Natural killer cell (primary cell): ENCODE measurements at places on chromosomes 16 and 17.

GRCh38 chr17:60396412-60396811, 4.5 kb upstream of the USP32 start:
- no peak for DNase-seq

DNA sequence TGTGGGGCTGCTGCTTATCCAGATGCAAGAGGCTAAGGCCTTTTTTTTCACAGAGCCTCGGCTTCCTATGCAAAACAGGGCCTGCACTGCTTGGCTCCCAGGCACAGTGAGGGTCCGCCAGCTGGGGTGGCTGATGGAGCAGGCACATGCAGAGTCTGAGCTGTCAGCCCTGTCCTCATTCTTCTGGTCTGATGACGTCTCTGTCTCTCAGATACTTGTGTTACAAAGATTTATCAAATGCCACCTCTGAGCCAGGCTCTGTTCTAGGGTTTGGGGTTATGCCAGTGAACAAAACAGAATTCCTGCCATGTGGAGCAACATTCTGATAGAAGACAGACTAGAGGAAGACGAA, 4.8 kb downstream of the RNF40 start:
- no peak for DNase-seq

DNA sequence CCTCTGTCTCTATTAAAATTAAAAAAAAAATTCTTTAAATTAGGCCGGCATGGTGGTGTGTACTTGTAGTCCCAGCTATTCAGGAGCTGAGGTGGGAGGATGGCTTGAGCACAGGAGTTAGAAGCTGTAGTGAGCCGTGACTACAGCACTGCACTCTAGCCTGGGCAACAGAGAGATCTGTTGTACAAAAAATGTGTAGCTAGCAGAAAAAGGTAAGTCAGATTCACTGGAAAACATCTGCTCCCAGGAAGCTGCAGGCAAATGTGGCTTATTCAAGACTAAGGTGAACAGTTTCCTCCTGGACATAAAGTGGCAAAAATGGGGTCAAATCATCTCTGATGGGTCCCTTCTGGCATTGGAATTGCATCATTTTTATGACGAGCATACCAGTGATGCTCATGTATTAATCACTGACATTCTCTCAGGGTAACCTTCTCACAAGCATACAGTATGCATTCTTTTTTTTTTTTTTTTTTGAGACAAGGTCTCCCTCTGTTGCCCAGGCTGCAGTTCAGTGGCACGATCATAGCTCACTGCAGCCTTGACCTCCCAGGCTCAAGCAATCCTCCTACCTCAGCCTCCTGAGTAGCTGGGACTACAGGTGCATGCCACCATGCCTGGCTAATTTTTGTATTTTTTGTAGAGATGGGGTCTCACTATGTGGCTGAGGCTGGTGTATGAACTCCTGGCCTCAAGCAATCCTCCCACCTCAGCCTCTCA, 48.7 kb downstream of the CPPED1 start:
- DNase-seq, result no peak

GRCh38 chr17:72446525-72447250, 325.9 kb downstream of the SOX9 start:
- DNase-seq, result no peak

DNA sequence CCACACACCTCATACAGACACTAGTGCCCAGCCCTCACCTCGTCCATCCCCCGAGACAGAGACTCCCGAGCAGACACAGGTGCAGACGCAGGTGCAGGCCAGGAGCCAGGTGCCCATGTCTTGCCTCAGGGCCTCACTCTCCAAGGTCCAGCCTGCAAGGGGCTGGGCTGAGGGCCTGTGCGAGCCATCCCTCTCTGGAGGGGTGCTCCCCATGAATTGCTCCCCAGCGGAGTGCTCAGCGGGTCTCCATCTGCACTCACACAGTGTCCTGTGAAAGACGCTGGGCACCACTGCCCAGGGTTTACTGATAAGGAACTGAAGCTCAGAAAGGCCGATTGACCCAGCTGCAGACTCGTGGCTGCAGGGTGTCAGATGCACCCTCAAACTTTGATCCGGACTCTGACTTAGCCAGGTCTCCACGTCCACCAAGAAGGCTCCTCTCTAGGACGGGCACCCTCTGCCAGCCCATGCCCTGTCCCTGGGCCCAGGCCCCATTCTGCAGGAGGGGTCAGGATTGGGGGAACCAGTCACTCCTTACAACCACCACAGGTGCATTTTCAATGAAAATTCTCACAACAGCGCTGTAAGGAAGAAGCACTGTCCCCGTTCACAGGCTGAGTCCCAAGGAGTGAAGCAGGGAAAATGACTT, 16.9 kb downstream of the POLR3K start:
- DNase-seq, result no peak

DNA sequence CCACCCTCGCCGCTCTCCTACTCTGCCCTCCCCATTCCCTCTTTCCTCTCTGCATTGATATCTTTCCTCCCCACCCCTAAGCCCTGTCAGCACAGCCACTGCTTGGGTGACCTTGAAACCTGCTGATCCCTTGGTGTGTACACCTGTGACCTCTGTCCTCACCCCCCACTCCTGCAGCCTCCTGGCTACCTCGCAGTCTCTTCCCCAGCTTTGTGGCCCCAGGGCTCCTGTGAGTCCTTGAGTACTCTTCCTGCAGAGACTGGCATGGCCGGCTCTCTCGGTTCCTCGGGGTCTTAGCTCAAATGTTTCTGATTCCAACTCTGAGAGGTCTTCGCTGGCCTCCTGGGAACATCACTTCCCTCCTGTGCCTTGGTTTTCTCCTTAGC, 31.7 kb downstream of the ADCY7 start:
- no peak for DNase-seq

GRCh38 chr17:79989106-79989835, 46.4 kb downstream of the TBC1D16 start:
- no peak for DNase-seq

- no peak for DNase-seq
Observed at GRCh38 chr16:72467157-72467759, 295.3 kb upstream of the PMFBP1 start.

DNA sequence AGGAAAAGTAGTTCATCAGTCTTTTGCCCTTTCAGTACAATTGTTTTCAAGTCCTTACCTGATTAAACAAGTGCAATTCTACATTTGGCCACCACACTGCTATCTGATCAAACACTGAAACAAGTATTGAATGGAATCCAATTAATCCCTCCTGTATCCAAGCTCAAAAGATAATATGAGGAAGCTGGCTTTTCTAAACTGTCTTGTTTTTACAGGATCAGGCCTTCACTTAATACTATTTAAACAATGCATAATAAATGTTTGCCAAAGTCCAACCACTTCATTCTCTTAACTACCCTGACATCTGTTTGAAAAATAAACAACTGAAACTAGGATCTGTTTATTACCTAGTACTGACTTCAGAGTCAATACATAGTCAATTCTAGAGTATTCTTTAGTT, 131.6 kb downstream of the MRTFB start:
- no peak for DNase-seq

- DNase-seq, result no peak
Observed at GRCh38 chr16:57472665-57473060, 10.2 kb downstream of the POLR2C start.

GRCh38 chr17:40499551-40500189, 1.8 kb downstream of the TNS4 start:
- DNase-seq, result no peak

- DNase-seq, result peak; percentile 7
Observed at GRCh38 chr17:78346605-78347250, 13.1 kb downstream of the SOCS3 start.

- DNase-seq, result no peak
Observed at GRCh38 chr16:53605831-53606400, 97.7 kb downstream of the RPGRIP1L start.

DNA sequence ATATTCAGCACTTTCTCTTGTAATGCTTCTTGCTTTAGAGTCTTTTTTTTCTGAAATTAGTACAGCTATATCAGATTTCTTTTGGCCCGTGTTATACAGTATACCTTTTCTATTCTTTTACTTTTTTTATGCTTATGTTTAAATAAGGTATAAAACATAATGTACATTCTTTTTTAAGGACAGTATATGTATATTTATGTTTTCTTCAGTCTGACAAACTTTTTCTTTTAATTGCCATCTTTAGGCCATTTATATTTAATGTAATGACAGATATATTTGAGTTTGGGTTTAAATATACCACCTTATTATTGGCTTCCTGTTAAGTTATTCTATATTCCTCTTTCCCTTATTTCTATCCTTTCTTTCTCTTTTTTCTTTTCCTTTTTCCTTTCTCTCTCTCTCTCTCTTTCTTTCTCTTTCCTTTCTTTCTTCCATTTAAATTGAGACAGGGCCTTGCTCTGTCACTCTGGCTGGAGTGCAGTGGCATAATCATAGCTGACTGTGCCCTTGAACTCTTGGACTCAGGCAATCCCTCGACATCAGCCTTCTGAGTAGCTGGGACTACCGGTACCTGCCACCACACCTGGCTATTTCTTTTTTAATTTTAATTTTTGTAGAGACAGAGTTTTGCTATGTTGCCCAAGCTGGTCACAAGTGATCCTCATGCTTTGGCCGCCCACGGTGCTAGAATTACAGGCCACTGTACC, 61.7 kb downstream of the WWOX start:
- no peak for DNase-seq

- DNase-seq, result no peak
Observed at GRCh38 chr17:77798031-77798430, 160.5 kb upstream of the TNRC6C start.

- DNase-seq, result no peak
Observed at GRCh38 chr17:34581446-34582184, 2.2 kb downstream of the TMEM132E start.

GRCh38 chr17:81401723-81402529, 6.7 kb downstream of the BAHCC1 start:
- DNase-seq, result no peak

DNA sequence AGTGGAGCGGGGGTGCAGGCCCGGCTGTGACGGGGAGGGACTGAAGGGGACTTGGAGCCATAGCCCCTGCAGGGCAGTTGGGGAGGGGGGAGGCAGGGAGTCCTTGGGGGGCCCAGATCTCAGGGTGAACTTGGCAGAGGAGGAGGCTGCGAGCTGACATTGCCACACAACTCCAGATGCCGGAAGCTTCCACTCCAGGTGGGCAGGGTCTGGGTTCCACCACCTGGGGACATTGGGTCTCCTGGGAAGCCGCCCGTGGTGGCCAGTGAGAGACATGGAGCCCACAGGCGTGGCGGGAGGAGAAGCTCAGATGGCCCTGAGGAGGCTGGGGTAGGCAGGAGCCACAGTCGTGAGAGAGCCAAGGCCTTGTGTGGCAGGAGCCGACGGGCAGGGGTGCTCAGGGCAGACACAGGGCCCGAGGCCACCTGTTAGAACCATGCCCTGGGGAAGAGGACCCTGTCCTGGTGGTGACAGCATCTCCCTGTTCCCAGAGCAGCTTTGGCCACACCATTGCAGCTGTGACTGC, 18.2 kb upstream of the GAA start:
- no peak for DNase-seq

- no peak for DNase-seq
Observed at GRCh38 chr17:8064561-8065019, 22.9 kb downstream of the ALOX12B start.

DNA sequence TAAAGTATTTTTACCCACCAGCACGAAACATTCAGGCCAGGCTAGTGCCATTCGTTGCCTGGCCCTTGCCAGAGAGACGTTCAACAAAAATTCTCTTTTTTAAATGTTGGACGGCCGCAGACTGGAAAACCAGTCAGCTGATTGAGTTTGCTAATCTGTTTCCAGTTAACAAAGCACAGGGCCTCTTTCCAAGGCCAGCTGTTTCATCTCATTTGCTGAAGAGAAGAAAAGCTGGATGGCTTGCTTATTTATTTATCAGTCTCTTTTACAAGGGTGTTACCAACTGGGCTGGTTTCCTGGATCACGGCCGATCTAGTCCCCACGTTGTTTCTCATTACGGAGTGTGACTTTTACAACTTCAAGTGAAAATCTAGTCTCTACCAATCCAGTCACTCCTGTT, 418.7 kb upstream of the DYNLRB2 start:
- DNase-seq, result no peak

DNA sequence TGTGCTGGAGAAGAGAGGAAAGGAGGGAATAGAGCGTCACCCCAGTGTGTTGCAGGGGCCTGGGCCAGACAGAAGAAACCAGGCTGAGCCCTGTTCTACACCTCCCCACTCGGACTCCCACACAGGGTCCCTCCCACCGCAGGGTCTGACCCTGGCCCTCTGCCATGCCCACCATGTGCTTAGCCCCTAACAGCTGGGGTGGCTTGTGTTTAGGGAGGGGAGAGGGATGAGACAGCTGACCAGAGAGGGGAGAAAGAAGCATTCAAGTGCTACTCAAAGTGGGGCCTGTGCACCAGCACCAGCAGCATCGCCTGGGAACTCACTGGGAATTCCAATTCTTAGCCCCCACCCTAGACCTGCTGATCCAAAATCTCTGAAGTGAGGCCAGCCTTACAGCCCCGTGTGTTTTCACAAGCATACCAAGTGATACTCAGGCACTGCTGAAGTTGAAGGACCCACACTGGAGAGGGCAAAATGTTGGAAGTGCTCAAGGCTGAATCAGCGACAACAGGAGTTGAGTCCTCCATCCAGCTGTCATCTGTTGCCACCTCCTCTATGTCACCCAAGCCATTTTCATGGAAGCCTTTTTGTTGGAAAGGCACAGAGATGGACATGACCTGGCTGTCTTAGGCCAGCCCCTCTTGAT, 47.0 kb downstream of the FZD2 start:
- DNase-seq, result no peak

DNA sequence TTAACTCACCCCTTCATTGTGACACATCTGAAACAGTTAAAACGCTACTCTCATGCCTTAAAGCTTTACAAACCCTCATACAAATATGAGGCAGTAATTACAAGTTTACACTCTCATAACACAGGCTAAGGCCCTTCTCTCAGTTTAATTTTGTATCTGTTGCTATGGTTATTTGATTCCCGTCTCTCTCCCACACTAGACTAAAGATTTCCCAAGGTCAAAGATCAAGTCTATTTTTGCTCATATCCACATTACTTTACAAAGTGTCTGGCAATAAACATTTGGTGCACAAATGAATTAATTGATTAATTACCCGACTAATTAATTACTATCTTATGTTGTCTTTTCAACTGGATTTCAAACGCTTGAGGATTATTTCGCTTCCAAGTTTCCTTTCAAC, 86.4 kb upstream of the MYOCD start:
- no peak for DNase-seq

- DNase-seq, result no peak
Observed at GRCh38 chr16:26857371-26857770, 209.4 kb upstream of the C16orf82 start.

GRCh38 chr16:55434000-55434399, 45.0 kb upstream of the MMP2 start:
- DNase-seq, result no peak
